ENCODE measurements at places on chromosomes 3 and 15.

- no peak for DNase-seq
These were observed 500 bp downstream of the PARP6 start for GRCh38 chr15:72271895-72272212.

- DNase-seq, result peak; percentile 23
These were observed 383.0 kb downstream of the TBL1XR1 start for GRCh38 chr3:176814285-176814684.

- no peak for DNase-seq
These were observed 178.6 kb upstream of the CCDC54 start for GRCh38 chr3:107198581-107199181.

DNA sequence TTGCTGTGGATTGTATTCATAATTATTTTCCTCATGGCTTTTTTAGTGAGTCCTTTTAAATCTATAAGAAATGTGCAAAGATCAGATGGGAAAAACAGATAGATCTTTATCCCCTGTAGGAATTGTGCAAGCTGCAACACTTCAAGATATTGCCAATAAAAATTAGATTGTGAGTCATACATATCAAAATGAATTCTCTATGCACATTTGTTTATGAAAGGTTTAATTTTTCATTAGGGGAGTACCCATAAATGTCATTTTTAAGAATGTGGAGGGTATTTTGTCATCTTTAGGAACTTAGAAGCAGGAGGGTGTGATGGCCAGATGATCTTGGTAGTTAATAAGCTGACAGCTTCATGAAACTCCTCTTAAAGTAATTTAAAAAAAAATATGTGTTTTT lies 2.9 kb downstream of the PIAS1 start:
- no peak for DNase-seq

DNA sequence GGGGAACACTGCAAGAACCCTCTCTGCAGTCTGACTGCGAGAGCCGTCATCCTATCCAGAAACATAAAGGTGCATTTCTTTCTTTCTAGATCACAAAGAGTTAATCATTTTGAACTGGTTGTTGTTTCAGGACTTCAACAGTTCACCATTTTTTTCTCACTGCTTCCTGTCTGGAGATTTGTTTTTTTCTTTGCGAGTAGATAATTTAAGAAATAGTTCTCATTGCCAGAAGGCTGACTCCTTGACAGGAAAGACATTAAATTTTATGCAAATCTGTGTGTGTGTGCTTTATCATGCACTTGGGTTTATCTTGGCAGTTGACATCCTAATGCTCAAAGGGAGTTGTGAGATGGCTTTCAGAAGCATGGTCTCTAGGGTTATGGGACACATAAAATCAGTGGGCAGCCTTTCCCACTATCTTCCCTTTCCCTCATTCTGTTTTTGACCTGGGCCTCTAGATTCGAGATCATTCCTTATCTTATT lies 123.5 kb upstream of the TBL1XR1 start:
- DNase-seq, result no peak

- DNase-seq, result no peak
These were observed 1.4 kb downstream of the MAPK6 start for GRCh38 chr15:52020221-52021085.

DNA sequence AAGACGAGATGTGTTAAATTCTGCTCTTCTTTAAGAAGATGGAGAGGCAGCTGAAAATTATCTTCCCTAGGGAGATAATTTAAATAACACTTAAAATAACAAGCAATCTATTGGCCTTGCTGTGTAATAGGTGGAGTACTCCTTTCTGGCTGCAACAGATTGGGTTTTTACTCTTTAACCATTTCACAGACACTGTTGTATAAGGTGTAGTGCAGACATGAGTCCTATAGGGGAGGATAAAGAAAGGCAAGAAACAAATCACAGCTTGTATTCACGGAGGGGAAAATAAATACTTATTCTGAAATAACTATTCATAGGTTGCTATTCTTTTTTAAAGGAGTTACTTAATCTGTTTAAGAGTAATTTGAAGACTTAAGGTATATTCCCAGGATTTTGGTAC lies 252.0 kb downstream of the ZPLD1 start:
- no peak for DNase-seq

- DNase-seq, result no peak
These were observed 3.3 kb upstream of the DCP1A start for GRCh38 chr3:53350652-53351051.

DNA sequence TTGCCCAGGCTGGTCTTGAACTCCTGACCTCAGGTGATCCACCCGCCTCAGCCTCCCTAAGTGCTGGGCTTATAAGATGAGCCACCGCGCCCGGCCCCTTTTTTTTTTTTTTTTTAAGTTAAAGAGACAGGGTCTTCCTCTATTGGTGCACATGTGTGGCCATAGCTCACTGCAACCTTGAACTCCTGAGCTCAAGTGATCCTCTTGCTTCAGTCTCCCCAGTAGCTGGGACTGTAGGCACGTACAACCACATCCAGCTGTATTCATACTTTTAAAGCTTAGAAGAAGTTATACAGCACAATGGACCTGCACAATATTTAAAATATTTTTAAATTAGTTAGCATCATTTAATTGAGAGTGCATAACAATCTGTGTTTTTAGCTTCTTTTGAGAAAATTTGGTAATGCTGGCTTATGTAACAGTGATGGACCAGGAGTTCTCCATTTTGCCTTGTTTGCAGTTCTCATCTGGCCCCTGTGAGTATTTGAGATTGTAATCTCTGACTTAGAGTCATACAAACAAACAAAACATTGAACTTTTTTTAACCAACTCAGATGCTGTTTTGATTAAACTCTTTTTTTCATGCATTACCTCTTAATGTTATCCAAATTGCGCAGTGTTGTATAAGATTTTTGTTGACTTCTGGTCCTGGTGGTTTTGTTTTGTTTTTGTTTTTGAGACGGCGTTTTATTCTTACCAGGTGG lies 33.0 kb downstream of the CHD2 start:
- DNase-seq, result no peak

- DNase-seq, result no peak
These were observed 23.3 kb upstream of the LMOD3 start for GRCh38 chr3:69145688-69146087.

DNA sequence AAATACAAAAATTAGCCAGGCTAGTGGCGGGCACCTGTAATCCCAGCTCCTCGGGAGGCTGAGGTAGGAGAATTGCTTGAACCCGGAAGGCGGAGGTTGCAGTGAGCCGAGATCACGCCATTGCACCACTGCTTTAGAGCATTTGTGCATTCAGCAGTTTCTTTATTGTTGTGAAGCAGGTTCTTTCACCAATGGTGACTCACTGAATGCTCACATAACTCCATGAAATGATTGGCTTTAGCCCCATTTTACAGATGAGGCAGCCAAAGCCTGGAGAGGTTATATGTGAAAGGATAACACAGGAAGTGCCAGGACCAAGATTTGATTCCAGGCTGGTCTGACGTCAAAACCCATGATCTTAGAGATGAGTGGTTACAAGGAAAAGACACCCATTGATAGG lies 195.2 kb downstream of the SLCO3A1 start:
- no peak for DNase-seq

DNA sequence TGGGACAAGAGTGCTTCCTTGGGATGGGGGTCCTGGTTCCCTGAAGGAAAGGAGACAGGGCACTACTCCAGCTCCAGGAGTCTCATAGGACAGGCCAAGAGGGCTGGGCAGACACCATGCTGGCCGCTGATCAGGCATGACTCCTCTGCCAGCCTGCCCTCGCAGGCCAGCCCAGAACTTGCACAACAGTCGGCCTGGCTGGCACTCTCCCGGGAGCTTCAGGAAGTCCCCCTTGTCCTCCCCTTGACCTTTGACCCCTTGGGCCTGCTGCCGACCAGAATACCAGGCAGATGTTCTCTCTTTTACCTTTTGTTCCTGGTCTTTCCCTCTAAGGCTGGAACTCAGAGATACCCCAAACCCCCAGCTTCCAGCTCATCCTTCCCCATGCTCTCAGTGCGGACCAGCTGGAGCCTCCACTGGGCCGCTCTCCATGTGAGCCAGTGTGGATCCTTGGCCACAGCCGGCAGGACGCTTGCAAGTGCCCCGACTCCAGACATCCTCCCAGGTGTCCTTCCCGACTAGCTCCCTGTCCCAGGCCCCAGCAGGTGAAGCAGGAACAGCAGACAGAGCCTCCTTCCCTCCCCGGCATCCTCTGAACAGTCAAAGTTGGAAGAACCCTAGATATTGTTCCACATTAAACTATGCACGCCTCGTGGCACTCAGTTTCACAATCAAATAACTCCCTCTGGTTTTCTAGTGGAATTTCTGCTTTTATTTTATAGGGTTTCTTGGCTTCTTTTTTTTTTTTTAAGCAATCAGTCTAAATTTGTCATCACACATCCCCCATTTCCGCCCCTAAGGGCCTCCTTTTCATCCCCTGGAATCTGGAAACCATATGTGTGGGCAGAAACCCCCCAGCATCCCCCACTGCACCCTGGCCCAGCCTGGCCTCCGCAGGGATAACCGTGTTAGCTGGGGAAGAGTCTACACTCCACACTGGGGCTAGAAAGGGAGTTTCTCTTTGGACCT lies 15.7 kb downstream of the VPS18 start:
- no peak for DNase-seq
